ENCODE measurements at places on chromosomes 4 and X.

DNA sequence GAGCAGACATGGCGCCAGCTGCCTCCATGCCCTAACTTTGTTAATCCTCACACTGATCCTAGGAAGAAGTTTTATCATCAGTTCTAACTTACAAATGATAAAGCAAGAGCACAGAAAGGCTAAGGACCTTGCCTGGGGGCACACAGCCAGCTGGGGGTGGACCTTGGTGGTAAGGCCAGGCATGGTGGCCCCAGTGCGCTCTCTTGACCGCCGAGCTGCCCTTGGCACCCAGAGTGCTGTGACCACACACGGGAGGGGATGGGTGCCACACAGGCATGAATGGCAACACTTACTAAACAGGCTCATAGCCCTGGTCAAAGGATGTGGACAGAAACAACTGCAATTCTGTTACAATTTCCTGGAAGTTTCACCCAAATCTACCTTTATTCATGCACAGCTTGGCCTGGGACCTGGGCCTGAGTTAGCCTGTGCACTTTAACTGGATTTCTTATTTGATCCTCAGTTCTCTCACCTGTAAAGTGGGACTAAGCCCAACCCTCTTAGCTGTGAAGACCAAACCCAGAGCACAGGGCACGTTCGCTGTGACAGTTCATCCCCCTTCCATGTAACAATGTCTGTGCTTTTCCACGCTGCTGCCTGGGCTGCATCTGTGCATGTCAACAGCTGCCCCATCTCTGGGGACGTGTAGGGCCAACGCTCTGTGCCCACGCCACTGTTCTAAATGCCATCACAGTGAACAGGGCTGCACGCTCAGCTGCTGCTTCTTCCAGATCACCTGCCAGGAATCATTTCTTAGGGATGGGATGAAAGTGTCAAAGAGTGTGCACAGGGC is 44.8 kb downstream of the ACOX3 start:
- no peak for DNase-seq

DNA sequence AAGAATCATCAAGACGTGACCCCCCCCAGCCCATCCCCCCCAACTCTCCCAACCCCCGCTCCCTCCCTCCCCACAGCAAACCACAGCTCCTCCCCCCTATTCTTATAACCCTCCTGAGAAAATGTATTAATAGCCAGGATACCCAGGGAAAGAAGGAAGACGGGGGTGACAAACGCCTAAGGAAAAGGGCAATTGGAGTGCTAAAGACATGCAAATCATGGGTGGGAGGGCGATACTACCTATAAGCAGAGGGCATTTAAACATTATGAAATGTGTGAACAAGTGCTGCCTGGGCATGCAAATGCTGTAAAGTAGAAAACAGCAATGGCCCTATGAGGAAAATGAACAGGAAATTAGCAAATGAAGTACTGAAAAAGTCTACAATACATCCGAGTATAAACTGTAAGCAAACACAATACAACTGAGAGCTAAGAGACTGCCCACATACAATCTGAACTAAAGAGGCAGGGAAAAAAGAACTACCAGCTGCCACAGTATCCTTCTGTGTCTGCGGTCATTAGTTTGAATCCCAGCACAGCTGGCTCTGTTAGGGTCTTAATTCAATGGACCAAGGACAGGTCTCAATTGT is 2.4 kb downstream of the CXXC4 start:
- DNase-seq: no peak

DNA sequence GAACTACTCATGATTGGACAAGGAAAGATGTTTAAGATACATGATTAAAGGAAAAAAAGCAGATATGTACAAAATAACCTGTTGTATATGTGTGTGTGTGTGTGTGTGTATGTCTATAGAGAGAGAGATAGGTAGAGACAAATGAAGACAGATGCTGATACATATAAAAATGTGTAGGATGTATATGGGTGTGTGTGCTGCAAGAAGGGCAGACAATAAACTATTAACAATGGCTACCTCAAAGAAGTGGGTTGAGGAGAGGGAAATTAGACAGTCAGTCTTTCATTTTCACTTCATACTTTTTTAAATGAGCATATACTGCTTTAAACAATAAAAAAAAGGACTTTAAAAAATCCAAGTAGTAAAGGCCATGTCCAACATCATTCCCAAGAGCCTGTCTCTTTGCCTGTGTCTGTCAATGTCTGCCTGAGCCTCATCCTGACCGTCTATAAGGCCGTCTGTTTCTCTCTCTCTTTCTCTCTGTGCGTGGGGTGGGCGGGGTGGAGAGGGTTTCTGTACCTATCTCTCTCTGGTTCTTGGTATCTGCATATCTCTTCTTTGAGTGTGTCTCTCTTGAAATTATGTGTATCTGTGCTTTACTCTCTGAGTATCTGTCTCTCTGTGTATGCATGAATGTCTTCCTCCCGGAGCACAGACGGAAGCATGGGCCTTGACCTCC is 62.8 kb downstream of the LRBA start:
- DNase-seq: no peak

- no peak for DNase-seq
These were observed 8.2 kb downstream of the GABRE start for GRCh38 chrX:151966236-151966635.

GRCh38 chr4:142405695-142406498 is 440.2 kb downstream of the INPP4B start:
- no peak for DNase-seq

DNA sequence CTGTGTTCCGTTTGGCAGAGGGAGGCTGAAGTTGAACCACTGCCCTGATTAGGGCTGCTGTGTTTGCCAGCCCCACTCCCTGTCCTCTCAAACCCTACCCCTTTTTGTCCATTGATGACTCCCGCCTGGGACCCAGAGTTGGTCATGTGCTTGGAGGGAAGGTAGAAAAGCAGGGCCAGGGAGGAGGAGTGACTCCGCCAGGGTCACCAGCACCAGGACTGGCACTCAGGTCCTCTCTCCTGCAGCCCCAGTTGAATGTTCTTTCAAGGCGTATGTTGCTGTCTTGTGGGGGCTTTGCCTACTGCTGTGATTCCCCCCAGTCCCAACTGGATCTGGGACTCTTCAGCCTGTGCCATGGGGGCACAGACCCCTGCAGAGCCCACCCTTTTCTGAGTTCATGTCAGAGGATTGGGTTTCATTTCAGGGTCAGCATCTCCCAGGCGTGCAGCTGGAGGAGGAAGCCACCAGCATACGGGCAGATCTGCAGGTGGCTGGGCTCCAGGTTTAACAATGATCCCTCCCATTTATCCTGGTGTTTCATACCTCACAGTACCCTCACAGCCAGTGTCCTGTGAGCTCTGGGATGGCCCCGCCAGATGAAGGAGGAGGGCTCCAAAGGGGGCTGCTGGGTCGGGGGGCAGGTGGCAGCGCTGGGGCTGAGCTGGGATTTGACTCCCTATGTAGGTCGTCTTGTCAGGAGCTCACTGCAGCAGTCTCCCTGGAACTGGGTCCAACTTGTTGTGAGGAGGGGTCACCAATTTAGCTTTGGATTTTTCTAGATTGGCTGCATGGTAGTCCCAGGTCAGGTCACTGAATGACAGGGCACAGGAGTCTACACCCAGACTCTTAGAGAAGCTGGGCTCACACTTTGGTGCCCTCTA is 55.7 kb downstream of the MSX1 start:
- DNase-seq: no peak

GRCh38 chr4:121011780-121012340 is 60.5 kb downstream of the NDNF start:
- DNase-seq: no peak

DNA sequence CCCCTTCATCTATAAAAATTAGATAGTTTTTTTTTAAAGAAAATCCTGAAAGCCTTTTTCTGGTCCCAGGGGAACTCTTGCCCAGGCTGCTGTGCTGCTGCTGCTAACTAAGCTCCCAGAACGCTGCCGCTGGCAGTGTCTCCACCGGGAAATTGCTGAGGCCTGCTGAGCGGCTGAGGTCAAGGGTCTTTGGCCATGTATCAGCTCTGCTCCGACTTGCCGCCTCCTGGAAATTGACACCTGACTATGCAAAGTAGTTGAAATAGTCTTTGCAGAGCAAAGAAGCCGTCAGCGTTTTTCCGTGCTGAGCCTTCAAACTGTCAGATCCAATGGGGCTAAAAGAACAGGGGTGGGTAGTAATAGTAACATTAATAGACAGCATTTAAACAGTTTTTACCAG is 839 bp downstream of the QDPR start:
- no peak for DNase-seq
